ENCODE measurements at places on chromosomes 16 and 17.
A peak's percentile ranks its signal among the peaks of the same experiment; 100 is the strongest.

GRCh38 chr17:21214015-21214776 lies at the start of gene TMEM11:
TMEM11 (minus strand) TSS chr17:21214161; CDS start chr17:21214152, 9 bp downstream.
- peaks cover 84% of the 10 kb centered on the region for H3K4me1 ChIP-seq
- no peaks in the 10 kb centered on the region for H3K27me3 ChIP-seq

- no peak within 1 kb of the TSS for H3K27ac ChIP-seq
- H3K27me3 ChIP-seq, result no peaks in the 10 kb centered on the region
- H3K36me3 ChIP-seq, result no peaks in the 10 kb centered on the region
- H3K4me3 ChIP-seq, result no peak within 1 kb of the TSS
- no peak for DNase-seq
Measured at GRCh38 chr16:69351309-69352027, at the start of gene TMED6. TMED6 (minus strand) TSS chr16:69351786; CDS start chr16:69351753, 33 bp downstream.

DNA sequence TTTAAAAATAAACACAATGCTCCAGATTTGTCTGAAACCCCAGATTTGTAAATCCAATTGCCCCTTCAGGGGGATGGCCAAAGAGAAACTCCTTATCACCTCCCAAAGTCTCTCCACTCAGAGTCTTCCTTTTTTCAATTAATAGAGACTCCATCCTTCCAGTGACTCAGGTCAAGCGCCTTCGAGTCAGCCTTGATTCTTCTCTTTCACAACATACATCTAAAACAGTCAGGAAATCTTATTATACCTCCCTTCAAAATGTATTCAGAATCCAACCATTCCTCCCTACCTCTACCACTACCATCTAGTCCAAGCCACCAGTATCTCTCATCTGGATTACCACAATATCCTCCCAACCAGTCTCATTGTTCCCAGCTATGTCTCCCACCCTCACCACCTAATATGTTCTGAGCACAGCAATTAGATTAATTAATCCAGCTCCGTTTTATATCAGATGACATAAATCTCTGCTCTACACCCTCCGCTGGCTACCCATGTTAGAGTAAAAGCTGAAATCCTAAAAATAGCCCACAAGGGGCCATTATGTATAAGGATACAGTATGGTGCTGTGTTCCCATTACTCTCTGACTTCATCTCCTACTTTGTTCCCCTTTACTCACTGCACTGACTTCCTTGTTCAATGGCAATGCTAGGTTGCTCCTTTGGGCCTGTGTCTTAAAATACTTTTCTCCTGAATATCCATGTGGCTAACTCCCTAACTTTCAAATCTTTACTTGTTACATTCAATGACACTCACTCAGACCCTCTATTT lies 11.8 kb downstream of the SIAH1 start:
- no peaks in the 10 kb centered on the region for H3K27me3 ChIP-seq
- DNase-seq, result no peak
- no peak overlapping the region for H3K4me3 ChIP-seq

GRCh38 chr16:11042191-11042590 lies 97.8 kb downstream of the CLEC16A start:
- DNase-seq, result no peak
- H3K27ac ChIP-seq, result no peak overlapping the region
- H3K36me3 ChIP-seq, result peaks cover 82% of the 10 kb centered on the region
- no peak overlapping the region for H3K4me3 ChIP-seq
- no peaks in the 10 kb centered on the region for H3K4me1 ChIP-seq

GRCh38 chr17:1511290-1511689 lies 5.1 kb downstream of the INPP5K start:
- no peaks in the 10 kb centered on the region for H3K27me3 ChIP-seq
- H3K36me3 ChIP-seq, result no peaks in the 10 kb centered on the region
- no peak overlapping the region for H3K4me3 ChIP-seq
- no peak for DNase-seq

GRCh38 chr17:4176808-4177472 lies 33.9 kb downstream of the CYB5D2 start:
- no peak for DNase-seq
- no peaks in the 10 kb centered on the region for H3K27me3 ChIP-seq

DNA sequence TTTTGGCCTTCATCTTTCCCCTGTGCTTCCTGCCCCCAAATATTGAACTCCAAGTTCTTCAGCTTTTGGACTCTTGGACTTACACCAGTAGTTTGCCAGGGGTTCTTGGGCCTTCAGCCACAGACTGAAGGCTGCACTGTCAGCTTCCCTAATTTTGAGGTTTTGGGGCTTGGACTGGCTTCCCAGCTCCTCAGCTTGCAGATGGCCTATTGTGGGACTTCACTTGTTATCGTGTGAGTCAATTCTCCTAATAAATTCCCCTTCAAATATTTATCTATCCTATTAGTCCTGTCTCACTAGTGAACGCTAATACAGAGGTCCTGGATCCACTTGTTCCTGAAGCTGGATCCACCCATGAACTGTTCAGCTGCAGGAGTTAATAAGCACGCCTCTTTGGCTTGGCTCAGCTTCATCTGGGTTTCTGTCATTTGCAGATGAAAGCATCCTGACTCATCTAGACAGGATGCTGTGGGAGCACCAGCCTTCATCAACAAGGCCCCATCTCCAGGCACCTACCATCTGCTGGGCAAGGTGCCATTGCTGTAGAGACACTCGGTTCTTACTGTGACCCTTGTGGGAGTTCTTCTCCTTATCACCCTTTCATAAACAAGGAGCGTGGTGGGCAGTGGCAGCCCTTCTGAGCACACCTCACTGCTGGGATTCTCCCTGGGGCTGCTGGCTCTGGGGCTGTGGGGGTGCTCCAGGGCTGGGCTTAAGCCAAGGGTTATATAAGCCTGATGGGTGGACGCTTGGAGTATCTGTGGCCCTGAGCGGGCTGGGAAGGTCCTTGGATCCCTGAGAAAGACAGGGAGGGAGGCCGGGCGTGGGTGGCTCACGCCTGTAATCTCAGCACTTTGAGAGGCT lies 23.1 kb downstream of the LAT start:
- no peak overlapping the region for H3K27ac ChIP-seq
- H3K4me1 ChIP-seq, result peaks cover 16% of the 10 kb centered on the region
- H3K36me3 ChIP-seq, result no peaks in the 10 kb centered on the region

DNA sequence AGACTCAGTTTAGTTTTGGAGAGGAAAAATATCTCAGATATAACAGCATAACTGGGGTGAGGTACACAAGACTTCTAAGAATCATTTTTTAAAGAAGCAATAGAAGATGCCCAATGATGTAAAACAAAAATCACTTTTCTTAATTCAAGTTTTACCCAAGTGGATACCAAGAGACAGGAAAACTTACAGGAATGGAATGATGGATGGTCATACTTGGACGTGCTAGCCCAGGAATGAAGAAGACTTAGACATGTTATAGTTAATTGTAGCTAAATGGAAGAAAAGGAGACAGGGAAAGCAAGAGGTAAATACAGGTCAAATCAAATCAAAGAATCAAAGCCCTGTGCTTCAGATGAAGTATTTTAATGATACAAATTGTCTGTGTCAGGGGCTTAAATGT lies 312.7 kb upstream of the KCNJ16 start:
- no peaks in the 10 kb centered on the region for H3K27me3 ChIP-seq
- H3K27ac ChIP-seq, result no peak overlapping the region
- no peaks in the 10 kb centered on the region for H3K36me3 ChIP-seq

- H3K36me3 ChIP-seq, result no peaks in the 10 kb centered on the region
- no peak overlapping the region for H3K4me3 ChIP-seq
- H3K27ac ChIP-seq, result no peak overlapping the region
Measured at GRCh38 chr16:80100186-80100585, 440.6 kb upstream of the DYNLRB2 start.

- peak overlapping the region; percentile 19 for H3K27ac ChIP-seq
- H3K4me3 ChIP-seq, result peak overlapping the region; percentile 14
- peaks cover 22% of the 10 kb centered on the region for H3K4me1 ChIP-seq
- peaks cover 20% of the 10 kb centered on the region for H3K27me3 ChIP-seq
Measured at GRCh38 chr17:41547921-41548843, 20.1 kb upstream of the KRT19 start.

DNA sequence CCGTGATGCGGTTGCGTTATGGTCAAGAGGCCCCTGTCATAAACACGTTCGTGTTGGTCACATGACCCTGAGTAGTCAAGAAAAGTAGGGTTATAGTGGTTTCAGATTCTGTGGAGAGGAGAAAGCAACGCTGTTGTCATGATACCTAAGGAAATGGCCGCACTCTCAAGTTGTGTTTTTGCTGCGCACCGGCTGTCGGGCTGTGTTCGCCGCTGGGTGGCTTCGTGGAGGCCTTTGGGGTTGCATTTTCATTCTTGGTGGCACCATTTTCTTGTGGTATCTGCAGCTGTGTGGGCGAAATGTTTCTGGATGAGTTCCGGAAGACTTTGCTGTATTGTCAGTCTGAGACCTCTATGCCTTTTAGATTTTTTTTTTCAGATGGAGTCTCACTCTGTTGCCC lies 35.0 kb downstream of the DEF8 start:
- no peak for DNase-seq
- H3K36me3 ChIP-seq, result no peaks in the 10 kb centered on the region
- no peak overlapping the region for H3K27ac ChIP-seq
- H3K27me3 ChIP-seq, result no peaks in the 10 kb centered on the region
- H3K4me1 ChIP-seq, result no peaks in the 10 kb centered on the region
- no peak overlapping the region for H3K4me3 ChIP-seq

DNA sequence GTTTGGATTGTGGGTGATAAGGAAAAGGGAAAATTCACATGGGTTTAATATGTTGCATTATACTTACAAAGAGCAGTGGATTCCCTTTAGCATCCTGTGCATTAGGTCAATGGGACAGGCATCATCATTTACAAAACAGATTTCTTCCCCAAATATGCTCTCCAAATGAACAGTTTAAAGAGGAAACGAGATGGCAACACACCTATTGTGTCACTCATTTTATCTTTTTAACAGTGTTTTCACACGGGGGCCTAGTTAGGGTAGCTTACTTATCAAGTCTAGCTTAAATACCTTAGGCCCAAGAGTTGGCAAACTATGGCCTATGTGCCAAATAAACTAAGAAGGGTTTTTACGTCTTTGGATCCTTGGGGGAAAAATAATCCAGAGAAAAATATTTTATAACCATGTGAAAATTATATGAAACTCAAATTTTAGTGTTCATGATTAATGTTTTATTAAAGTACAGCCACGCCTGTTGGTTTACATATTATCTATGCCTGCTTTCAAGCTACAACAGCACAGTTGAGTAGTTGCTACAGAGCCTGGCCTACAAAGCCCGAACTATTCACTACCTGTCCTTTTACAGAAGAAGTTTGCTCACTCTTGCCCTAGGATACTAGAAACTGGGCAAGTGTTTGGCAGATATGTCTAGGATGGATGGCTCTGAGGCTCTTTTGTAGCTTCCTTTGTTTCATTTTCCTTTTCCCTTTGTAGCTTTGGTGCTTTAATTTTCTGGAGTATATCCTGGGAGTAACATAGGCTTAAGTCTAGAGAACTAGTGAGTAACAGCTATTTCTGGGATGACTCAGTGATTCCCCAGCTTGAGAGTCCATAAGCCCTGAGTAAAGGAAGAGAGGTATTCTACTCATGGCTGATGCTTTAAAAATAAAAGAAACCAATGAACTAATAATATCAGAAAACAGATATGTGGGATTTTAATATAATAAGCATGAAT lies 12.4 kb downstream of the NUP93 start:
- no peak overlapping the region for H3K4me3 ChIP-seq
- H3K36me3 ChIP-seq, result no peaks in the 10 kb centered on the region

GRCh38 chr17:27224526-27225315 lies 69.2 kb upstream of the WSB1 start:
- no peak overlapping the region for H3K27ac ChIP-seq
- no peak for DNase-seq

DNA sequence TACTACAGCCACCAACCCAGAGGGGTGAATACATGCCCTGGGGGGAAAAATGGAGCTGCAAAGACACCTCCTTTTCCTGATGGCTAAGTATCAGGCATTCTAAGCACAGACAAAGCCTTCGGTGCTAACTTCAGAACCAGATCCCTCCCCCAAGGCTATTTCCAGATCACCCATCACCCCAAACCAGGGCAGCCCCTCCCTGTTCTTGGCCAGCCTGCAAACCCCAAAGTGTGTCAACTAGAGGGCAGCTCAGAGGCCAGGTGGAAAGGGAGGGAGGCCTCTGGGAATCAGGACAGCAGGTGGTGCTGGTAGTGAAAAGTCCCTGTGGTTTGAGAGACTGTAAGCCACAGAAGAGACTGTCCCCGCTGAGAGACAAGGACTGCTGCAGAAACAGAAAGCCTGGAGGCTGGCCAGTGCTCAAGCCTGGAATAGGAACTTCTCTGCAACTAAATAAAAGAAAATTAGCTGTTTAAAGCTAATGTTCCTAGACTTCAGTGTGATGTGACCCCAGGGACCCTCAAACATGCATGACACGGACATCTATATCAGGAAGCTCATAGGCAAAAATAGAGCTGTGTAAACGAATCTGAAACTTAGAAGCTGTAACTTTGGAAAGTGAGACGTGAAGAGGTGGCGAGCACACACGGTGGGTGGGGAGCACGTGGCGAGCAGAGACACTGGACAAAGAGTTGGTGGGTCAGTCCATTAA lies 9.1 kb downstream of the TUBG1 start:
- no peaks in the 10 kb centered on the region for H3K27me3 ChIP-seq
- H3K4me3 ChIP-seq, result no peak overlapping the region
- H3K4me1 ChIP-seq, result no peaks in the 10 kb centered on the region
- no peaks in the 10 kb centered on the region for H3K36me3 ChIP-seq

DNA sequence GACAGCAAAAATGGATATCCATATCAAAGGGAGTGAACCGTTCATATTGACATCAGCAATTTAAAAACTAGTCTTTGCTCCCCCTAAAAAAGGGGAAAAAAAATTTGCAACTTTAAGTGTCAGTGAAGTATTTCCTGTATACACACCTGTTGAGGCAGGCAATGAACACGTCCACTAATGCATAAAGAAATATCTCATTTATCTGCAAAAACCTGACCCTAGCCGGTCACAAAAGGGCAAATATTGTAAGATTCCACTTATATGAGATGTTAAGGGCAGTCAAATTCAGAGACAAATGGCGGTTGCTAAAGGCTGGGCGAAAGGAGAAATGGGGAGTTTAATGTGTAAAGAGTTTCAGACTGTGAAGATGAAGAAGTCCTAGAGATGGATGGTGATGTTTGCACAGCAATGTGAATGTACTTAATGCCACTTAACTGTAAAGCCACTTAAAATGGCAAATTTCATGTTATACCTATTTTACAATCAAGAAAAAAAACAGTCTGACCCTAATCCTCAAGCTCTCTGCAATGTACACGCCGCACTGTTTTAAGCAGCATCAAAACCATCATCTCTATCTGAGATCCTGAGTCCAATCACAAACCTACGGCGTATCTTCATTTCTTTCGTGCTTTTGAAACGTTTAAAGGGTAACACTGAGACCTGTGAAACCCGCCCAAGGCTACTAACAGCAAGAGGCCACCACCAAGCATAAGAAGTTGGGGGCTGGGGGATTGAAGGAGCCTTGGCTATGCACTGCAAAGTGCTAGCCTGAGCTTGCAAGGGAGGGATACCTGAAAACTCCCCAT lies 1.1 kb downstream of the PARN start:
- H3K27ac ChIP-seq, result peak overlapping the region; percentile 93
- H3K4me1 ChIP-seq, result peaks cover 42% of the 10 kb centered on the region
- peak overlapping the region; percentile 86 for H3K4me3 ChIP-seq
- no peak for DNase-seq

DNA sequence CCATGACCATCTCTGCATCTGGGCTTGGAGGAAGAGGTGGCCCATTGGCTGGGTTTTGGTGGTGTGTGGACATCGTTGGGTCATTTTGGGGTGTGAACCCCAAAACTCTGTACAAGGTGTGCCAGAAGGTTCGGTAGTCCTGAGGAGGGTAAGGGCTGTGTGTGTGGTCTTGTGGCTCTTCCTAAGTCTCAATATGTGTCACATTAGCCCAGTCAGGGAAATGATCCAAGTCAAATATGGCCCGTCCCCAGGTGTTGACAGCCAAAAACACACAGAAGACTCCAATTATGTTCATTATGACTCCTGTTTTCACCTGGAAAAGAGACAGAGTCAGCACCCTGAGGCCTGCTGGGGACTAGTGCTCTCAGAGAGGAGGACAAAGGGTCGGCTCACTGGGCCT lies 27.1 kb downstream of the SLC13A5 start:
- no peaks in the 10 kb centered on the region for H3K36me3 ChIP-seq
- no peak overlapping the region for H3K4me3 ChIP-seq
- no peak overlapping the region for H3K27ac ChIP-seq
